ENCODE measurements at places on chromosomes 3 and 15. TPM values are rescaled to one million over a fixed set of nuclear protein-coding genes. Genes with fewer than 3 reads are reported as not detected.
A peak's percentile ranks its signal among the peaks of the same experiment; 100 is the strongest.

STT3B gene
- total RNA-seq: 151 TPM

PLSCR5 gene
- total RNA-seq: not detected

MYZAP gene
- total RNA-seq: 0.15 TPM

DNASE1L3 gene
- 0.65 TPM for total RNA-seq

COL8A1 gene
- total RNA-seq: not detected

LTF gene
- total RNA-seq: not detected

- no peaks in the 10 kb centered on the region for H3K27me3 ChIP-seq
- peak overlapping the region; percentile 72 for H3K27ac ChIP-seq
- no peak for DNase-seq
- no peaks in the 10 kb centered on the region for H3K36me3 ChIP-seq
- H3K4me3 ChIP-seq: no peak overlapping the region
Observed at GRCh38 chr3:136664771-136665170, 87.4 kb downstream of the STAG1 start.

DNA sequence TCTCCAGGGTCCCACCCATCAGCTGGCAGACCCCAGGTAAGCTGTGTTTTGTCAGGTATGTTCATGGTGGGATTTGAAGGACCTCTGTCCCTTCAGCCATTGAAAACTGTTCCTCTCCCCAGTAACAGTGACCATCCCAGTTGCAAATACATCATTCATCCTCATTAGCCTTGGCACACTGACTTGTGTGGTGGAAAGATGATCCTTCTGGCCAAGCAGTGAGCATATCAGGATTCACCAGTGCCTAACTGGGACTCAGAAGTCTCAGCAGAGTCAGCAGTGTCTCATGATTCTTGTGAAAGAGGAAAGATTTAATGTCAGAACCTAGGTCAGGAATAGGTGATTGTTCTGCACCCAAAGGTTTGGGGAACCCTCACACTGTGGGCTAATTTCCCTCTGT is 90.2 kb downstream of the DNAJB8 start:
- DNase-seq: no peak
- H3K27me3 ChIP-seq: no peaks in the 10 kb centered on the region
- H3K4me3 ChIP-seq: no peak overlapping the region
- no peak overlapping the region for H3K27ac ChIP-seq
- H3K36me3 ChIP-seq: no peaks in the 10 kb centered on the region
- H3K4me1 ChIP-seq: peaks cover 9% of the 10 kb centered on the region

DNA sequence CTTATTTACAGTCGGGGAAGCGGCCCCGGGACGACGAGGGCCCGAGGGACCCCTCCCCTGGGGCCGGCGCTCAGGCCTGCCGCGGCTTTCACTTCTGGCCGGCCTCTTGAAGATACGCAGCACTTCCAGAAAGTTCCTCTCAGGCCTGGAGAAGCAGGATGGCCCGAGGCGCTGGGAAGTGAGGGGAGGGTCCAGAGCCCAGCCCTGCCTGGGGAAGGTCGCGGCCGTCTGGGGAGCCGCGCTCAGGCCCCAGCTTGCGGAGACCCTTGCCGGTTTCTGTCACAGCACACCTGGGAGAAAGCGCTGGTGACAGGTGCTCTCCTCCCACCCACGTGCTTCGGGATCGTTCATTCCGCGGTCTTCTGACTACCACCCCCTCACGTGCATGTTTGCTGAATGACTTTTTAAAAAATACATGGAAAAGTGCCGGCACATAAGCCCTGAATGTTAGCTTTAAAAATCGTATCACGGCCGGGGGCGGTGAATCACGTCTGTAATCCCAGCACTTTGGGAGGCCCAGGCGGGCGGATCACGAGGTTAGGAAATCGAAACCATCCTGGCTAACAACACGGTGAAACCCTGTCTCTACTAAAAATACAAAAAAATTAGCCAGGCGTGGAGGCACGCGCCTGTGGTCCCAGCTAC is 727 bp upstream of the TM2D3 start:
- H3K36me3 ChIP-seq: no peaks in the 10 kb centered on the region
- peak overlapping the region; percentile 97 for H3K27ac ChIP-seq
- H3K4me3 ChIP-seq: peak overlapping the region; percentile 93

DNA sequence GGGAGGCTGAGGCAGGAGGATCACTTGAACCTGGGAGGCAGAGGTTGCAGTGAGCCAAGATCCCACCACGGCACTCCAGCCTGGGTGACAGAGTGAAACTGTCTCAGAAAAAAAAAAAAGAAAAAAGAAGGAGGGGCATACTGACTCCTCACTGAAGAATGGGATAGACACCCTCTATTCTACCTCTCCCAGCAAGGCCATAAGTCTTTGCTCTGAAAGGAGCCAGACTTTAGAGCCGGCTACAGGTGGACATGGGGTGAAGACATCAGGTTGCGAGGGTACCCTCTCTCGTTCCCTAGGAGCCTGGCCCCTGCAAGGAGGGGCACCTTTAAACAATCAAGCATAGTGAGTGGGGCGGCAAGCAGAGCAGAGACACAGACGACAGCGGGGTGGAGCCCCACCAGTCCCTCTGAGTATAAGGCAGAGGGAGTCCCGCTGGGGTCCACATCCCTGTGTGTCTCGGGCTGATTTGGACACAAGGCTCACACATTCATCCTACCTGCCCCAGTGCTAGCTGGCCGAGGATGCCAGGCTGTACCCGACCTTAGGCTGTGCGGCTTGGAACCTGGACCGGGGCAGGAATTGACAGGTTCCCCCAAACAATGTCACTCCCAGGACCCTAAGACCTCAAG is 1.1 kb downstream of the GRAMD2A start:
- peak overlapping the region; percentile 9 for H3K4me3 ChIP-seq
- peaks cover 14% of the 10 kb centered on the region for H3K4me1 ChIP-seq
- peaks cover 13% of the 10 kb centered on the region for H3K27me3 ChIP-seq
- DNase-seq: no peak

DNA sequence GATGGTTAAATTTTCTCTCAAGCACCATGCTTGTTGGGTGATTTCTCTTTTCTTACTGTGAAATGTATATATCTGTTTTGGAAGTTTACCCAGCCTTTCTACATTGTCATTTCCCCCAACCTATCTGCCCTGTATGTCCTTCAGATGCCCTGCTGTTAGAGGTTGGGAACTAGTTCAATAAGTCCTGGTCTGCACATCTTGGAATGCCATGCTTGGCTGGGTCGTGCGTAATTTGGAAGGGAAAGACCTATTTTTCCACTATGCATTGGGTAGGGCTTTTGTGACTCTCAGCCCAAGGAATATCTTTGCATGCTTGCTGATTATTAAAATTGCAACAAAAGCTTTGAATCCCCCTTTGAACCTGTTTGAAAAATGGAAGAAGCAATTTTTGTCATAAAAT is 63.8 kb downstream of the TRIM71 start:
- no peak for DNase-seq
- peaks cover 1% of the 10 kb centered on the region for H3K36me3 ChIP-seq
- H3K27ac ChIP-seq: no peak overlapping the region
- H3K4me1 ChIP-seq: peaks cover 14% of the 10 kb centered on the region

- H3K4me3 ChIP-seq: no peak overlapping the region
- no peak overlapping the region for H3K27ac ChIP-seq
- no peaks in the 10 kb centered on the region for H3K4me1 ChIP-seq
- H3K36me3 ChIP-seq: peaks cover 3% of the 10 kb centered on the region
- no peak for DNase-seq
Observed at GRCh38 chr3:113058188-113058587, 67.4 kb downstream of the GTPBP8 start.

GRCh38 chr3:139109271-139109670 is 64.6 kb upstream of the PRR23C start:
- H3K4me1 ChIP-seq: peaks cover 16% of the 10 kb centered on the region
- H3K4me3 ChIP-seq: no peak overlapping the region
- no peak overlapping the region for H3K27ac ChIP-seq
- peaks cover 75% of the 10 kb centered on the region for H3K27me3 ChIP-seq
- H3K36me3 ChIP-seq: no peaks in the 10 kb centered on the region

DNA sequence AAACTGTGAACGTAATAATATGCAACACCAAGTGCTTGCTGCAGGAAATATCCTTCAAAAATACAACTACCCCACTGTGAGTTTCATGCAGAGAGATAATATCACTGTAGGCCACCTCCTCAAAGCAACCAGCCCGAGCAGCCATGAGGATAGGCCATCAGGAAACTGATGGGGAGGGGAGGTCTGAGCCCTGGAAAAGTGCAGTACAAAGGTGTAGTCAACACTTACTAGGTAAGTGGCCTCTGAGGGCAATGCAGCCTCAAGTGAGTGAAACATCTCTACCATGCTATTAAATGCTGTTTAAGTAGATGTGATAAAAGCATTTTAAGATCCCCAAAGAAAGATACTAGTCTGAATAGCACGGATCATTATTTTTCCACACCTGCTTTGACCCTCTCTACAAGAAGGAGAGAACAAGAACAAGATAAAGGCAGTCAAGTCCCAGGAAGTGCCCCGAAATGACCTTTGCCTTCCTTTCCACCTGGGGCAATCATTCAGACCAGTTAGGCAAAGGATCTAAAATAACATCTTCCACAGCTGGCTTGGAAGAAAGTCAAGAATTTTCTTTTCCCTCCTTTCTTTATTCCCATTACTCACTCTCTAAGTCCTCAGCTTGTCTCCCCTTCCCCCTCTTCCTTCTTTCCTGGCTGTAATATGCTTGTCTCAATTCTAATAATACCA is 62.8 kb downstream of the FMN1 start:
- no peak for DNase-seq
- peak overlapping the region; percentile 16 for H3K27ac ChIP-seq
- H3K27me3 ChIP-seq: peaks cover 18% of the 10 kb centered on the region
- H3K4me1 ChIP-seq: peaks cover 24% of the 10 kb centered on the region
- H3K36me3 ChIP-seq: peaks cover 4% of the 10 kb centered on the region
- no peak overlapping the region for H3K4me3 ChIP-seq

DNA sequence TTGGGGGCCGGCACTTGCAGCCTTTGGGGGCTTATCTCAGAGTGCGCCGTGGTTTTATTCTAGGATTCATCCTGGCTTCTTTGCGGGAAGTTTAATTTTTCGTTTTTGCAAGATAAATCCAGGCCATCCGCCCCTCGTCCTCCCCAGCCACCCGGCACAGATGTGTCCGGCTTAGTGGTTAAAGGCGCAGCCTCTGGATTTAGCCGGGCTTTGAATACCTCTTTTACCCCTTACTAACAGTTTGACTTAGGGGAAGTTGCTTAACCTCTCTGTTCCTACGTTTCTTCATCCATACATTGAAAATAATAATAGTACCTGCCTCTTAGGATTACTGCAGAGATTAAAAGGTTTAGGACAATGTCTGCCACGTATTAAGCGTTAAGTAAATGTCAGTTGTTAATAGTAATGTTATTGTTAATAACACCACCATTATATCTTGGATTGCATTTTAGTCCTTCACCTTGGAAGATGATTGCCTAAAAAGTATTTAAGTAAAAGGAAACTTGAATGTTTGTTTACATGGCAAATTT is 714 bp downstream of the ECT2 start:
- H3K27ac ChIP-seq: peak overlapping the region; percentile 92
- no peaks in the 10 kb centered on the region for H3K27me3 ChIP-seq
- no peak for DNase-seq
- peak overlapping the region; percentile 100 for H3K4me3 ChIP-seq
- peaks cover 28% of the 10 kb centered on the region for H3K4me1 ChIP-seq
- peaks cover 7% of the 10 kb centered on the region for H3K36me3 ChIP-seq

GRCh38 chr3:170740726-170741591 is 129.0 kb downstream of the RPL22L1 start:
- H3K27ac ChIP-seq: no peak overlapping the region
- H3K4me3 ChIP-seq: no peak overlapping the region
- no peaks in the 10 kb centered on the region for H3K36me3 ChIP-seq
- H3K27me3 ChIP-seq: peaks cover 19% of the 10 kb centered on the region

DNA sequence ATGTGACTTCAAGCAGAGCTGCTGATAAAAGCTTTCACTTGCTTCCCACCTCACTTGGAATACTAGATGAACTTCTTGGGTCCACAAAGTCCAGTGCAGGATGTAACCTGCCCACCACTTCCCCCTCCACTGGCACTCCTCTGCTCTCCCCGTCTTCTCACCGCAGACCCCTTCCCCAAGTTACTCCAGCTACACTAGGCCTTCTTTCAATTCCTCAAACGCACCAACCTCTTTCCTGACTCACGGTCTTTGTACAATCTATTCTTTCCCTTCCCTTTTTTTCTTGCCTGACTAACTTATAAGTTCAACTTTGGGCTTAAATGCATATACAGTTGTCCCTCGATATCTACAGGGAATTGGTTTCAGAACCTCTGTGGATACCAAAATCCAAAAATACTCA is 5.2 kb upstream of the ATP13A3 start:
- H3K27me3 ChIP-seq: no peaks in the 10 kb centered on the region
- H3K4me3 ChIP-seq: no peak overlapping the region
- DNase-seq: no peak
- H3K4me1 ChIP-seq: peaks cover 55% of the 10 kb centered on the region
- H3K36me3 ChIP-seq: peaks cover 4% of the 10 kb centered on the region

- H3K27ac ChIP-seq: no peak overlapping the region
- H3K4me3 ChIP-seq: peak overlapping the region; percentile 79
- no peak for DNase-seq
Observed at GRCh38 chr15:88255484-88256278, 858 bp downstream of the NTRK3 start.
